ENCODE measurements at places on chromosomes 12 and 14.

DNA sequence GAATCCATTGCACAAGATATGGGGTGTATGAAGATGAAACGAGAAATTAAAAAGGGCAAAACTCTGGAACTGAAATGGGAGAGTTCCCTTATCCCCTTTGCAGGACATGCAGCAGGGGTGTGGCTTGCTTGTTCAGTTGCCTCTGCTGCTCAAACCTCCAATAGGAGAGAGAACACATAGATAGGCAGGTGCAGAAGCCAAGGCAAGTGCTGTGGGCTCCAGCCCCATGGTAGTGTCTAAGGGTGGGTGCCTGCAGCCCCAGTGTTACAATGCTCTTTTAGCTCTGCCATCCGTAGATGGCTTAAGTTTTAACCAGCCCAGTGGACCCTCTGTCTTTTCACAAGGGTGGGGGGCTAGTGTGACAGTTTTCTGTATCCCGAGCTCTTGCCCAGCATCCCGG, 69.7 kb downstream of the CMAS start:
- no peak for DNase-seq

- no peak for DNase-seq
Measured at GRCh38 chr12:79255288-79255687, 390.7 kb downstream of the SYT1 start.

DNA sequence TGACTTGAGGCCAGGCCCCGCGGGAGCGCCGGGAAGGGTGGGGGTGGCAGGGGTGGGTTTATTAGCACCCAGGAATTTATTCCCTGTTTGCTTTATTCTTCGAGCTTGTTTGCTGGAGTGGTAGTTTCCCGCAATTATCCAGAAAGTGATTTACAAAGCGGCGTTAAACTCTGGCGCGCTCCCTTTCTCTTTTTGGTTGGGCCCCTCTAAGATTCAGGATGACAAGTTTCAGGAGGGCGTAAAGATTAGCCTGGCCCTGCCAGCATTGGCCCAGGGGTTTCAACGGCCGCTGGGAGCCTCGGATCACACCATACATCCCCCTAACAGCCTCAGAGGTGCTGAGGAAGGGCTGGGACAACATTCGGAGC, 444 bp upstream of the NKX2-8 start:
- DNase-seq = no peak

DNA sequence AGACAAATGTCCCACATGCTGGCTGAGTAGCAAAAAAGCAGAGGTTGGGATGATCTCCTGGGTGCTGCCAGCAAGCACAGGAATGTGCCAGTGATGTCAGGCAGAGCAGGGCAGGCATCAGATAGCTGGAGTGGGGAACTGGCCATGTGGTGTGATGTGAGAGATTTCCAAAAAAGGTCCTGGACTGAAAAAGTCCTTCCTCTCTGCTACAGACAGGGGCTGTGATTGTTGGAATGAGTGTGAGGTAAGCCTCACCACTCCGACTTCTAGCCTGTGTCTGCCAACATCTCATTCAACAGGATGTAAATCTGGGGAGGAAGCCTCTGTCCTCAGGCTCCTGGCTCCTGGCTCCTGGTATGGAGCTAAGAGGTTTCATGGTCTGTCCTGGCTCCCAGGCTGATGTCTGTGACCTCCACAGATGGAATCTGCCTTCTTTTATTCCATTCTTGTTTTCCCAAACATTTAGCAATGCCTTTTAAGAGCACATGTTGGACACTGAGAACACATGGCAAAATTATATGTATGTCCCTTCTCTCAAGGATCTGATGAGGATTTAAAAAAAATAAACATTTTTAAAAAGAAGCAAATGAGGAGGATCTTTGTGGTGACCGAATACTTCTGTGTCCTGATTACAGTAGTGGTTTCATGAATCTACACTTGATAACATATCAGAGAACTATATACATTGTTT, 50.1 kb upstream of the STK38L start:
- DNase-seq = peak; percentile 63

GRCh38 chr14:24465368-24465767, 22.8 kb upstream of the SDR39U1 start:
- no peak for DNase-seq

- DNase-seq = no peak
Measured at GRCh38 chr12:97542666-97543280, 80.2 kb downstream of the RMST start.

- no peak for DNase-seq
Measured at GRCh38 chr14:56284641-56285040, 166.4 kb downstream of the PELI2 start.

DNA sequence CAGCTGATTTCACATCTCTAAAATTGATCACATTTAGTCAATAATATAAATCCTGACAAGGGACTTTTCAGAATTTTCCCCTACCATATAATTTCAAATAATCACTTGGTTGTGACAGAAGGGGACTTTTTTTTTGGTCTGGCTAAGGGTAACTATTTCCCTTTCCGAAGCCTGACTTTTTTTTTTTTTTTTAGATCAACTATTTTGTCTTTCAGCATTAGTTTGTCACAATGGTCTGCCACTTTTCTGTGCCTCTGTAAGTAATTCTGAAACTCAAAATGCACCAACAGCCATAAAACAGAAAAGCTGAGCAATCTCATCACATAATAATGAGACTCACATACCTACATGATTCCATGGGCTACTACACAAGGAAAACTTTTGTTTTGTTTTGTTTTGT, 266.4 kb downstream of the SSPN start:
- DNase-seq = no peak

DNA sequence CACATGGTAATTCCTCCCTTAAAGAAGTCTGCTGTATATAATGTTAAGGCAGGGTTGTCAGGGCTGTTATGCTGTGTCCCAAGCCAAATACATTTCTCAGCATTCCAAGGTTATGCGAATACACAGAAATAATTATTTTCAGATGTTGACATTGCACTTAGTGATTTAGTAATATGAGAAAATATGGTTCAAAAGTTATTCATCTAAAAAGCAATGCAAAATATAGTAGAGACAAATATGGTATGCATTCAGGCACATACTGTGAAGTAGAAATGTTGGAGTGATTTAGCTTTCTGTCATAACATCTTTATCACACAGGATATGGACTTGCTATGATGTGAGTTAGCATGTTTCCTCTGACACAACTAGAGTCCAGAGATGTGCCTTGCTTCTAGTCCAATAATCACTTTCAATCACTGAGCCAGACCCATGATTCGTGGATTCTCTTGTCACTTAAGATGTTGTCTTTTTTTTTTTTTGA, 70.0 kb downstream of the PDE3A start:
- DNase-seq = no peak

DNA sequence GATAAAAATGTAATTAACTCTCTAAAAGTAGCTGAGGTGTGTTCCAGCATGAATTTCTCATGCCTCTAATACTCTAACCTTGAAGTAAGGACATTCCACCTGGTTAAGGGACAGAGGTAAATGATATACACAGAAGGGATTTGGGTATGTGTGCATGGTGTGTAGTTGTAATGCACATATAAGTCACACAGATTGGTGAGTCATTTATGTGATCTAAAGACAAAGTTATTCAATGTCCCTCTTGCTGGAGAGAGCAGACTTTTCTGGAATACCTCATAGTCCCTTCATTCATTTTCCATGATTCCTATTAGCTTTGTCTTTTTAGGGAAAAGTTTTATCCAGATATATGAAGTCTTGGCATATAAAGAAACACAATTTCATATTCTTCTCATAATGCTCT, 234.9 kb downstream of the SNAPC1 start:
- no peak for DNase-seq

GRCh38 chr12:21775133-21775820, 771 bp upstream of the KCNJ8 start:
- no peak for DNase-seq

GRCh38 chr14:71721791-71722190, 210.4 kb upstream of the RGS6 start:
- DNase-seq = peak; percentile 31

GRCh38 chr14:61041704-61042103, 60.7 kb downstream of the SLC38A6 start:
- no peak for DNase-seq

DNA sequence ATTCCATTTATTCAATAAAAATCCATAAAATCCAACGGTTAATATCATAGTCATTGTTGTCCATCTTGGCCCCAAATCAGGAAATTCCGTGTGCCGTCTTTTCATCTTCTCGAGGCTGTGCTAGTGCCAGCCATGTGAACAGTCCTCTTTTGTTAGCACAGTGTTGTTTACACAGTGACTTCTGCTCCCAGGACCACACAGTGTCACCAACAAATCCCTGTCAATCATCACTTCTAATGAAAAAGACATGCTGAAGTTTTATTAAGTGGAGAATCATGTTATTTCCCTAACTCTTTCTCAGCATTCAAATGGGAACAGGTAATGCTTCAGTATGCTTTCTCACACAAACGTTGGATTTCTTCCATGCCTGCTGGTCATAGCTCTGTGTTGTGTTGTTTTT, 1.9 kb upstream of the SLCO1A2 start:
- DNase-seq = no peak

GRCh38 chr12:116087962-116088361, 189.5 kb downstream of the MED13L start:
- no peak for DNase-seq

GRCh38 chr12:82912406-82912805, 225.7 kb downstream of the TMTC2 start:
- DNase-seq = no peak

DNA sequence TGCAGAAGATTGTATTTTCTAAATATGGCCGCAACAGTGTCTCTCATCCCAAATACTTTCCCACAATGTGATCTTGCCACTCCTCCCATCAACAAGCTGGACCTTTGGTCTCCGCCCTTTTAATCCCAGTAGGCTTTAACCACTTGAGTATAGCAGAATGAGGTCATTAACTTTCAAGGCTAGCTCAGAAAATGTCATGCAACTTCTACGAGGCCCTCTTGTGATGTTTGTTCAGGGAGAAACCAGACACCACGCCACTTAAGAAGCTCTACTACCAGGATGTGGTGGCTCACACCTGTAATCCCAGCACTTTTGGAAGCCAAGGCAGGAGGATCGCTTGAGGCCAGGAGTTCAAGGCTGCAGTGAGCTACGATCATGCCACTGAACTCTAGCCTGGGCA, 20.1 kb upstream of the OR6J1 start:
- no peak for DNase-seq

GRCh38 chr14:72716476-72716875, 177.4 kb downstream of the DPF3 start:
- no peak for DNase-seq

- no peak for DNase-seq
Measured at GRCh38 chr14:105647784-105648608, 121.6 kb downstream of the TMEM121 start.

DNA sequence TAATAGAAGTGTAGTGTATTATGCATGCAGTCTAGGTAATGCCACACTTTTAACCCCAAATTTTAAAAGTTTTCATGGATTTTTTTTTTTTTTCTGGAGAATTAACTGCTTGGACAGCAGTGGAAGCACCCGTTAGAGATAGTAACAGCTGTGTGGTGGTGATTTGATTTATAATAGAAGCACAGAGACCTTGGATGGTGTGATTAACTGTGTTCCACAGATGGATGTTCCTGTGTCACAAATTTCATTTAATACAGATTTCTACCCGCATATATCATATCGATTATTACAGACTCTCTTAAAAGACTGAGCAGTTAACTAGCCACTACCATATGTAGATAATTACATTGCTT, 47.0 kb downstream of the IFT81 start:
- DNase-seq = no peak

GRCh38 chr12:79624378-79624777, 66.4 kb downstream of the PAWR start:
- DNase-seq = no peak

- peak; percentile 90 for DNase-seq
Measured at GRCh38 chr12:49088150-49088931, 6.3 kb downstream of the DHH start.

GRCh38 chr14:29475641-29476040, 452.0 kb downstream of the PRKD1 start:
- DNase-seq = no peak

GRCh38 chr12:92439420-92439805, 263.4 kb upstream of the PLEKHG7 start:
- DNase-seq = no peak

DNA sequence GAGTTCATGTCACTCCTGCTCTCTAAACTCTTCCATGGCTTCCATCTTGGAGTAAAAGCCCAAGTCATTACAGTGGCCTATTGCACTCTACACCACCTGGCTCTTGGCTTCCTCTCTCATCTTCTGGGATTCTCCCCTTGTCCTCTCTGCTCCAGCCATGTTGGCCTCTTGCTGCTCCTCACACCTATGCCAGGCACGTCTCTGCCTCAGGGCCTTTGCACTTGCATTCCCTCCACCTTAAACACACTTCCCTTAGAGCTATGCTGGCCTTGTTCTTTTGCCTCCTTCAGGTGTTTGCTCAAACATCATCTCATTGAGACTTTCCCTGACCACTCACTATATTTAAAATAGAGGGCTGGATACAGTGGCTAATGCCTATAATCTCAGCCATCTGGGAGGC, 23.3 kb upstream of the RPH3A start:
- no peak for DNase-seq

- DNase-seq = no peak
Measured at GRCh38 chr12:26768611-26769603, 64.1 kb downstream of the ITPR2 start.

- no peak for DNase-seq
Measured at GRCh38 chr12:14188744-14189143, 176.7 kb upstream of the ATF7IP start.

GRCh38 chr14:34966413-34966812, 16.4 kb upstream of the SRP54 start:
- DNase-seq = no peak

GRCh38 chr14:56474419-56475022, 105.1 kb upstream of the TMEM260 start:
- DNase-seq = peak; percentile 46

DNA sequence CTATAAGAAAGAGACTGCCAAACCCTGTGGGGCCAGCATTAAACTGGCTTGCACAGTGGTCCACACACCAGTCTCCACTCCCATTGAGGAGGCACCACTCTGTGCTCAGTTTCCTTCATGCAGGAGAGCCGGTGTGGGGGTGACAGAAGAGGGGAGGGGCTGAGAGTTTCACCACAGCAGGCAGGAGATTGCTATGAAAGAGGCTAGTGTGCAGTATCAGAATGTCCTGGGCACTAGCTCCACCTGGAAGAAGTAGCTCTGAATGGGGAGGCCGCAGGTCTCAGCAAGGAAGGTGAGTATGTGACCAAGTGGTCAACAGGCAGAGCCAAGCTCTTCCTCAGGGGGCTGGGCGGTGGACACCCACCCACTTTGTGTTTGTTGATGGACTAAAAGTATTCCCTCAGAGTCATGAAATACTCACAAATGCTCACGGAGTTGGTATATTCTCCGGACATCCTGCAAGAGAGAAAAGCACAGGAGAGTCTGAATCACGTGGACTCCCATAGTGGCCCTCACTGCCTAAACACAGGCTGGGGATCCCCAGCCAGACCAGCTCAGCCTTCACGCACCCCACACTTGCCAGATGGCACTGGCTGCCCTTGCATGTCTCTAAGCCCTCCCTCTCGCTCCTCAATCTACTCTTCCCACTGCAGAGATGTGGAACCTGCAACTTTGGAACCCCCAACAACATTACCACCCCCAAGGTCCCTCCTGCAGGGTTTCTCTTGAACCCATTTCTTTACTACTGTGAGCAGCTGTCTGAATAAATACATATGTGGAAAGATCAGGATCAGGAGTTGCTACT, 7.8 kb upstream of the KRT72 start:
- DNase-seq = no peak

- no peak for DNase-seq
Measured at GRCh38 chr14:75811872-75812499, 150.9 kb downstream of the TTLL5 start.

- peak; percentile 95 for DNase-seq
Measured at GRCh38 chr12:52213564-52214420, 19.3 kb upstream of the KRT7 start.
